Hindlimb muscle (tissue), 1 donor: ENCODE measurements at places on chromosomes 6 and 20.

DNA sequence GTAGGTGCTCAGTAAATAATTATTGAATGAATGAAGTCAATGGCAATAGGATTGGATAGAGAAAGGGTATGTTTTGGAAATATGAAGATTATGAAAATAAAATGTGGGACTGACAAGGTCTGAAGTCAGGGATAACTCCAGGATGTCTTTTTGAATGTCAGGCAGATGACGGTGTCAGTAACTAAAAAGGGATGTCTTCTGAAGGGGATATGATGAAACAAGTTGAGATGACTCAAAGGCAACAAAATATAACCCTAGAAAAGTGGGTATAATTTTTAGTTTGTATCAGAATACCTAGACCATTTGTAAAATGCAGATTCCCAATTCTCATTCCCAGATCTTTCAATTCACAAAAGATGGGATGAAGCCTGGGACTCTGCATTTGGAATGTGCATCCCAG is 257.3 kb upstream of the SGK1 start:
- no peak for DNase-seq

DNA sequence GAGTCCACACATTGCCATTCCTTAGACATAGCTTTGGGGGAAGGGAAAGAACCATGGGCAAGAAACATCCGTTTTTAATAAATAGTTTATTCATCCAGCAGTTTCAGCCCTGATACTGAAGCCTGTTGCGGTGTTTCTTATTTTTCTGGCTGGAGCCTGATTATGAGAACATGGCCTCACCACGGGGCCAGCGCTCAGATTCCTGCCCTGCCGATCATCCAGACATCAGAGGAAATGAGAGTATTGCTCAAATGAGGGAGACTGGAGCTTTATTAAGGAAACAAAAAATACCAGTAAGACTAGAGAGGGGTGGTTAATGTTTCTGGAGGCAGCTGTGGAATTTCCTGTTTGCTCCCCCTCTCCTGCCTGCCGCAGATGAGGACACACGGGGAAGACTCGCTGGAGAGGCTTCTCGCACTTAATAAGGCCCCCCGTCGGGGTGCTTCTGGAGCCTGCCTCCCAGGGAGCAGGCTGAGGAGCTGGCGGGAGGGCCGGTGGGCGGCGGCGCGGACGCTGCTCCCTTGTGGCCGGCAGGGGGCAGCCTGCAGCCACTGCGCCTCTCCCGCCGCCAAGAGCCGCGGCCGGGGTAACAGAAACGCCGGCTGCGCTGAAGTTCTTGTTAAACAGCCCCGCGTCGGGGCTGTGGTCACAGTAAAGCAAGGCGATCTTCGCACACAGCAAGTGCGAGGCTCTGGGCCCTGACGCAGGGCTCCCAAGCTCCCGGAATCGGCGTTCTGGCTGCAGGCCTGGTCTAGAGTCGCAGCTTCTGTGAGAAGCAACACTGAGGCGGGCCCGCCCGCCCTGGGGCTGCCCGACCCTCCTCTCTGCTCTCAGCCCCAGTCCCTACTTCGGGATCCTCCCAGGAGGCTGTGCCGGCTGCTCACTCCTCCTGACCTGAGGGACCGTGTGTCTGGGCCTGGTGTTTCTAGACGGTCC is 17.5 kb downstream of the LEMD2 start:
- DNase-seq, result peak; percentile 73

GRCh38 chr6:108561742-108562502 is 1.2 kb downstream of the FOXO3 start:
- no peak for DNase-seq

DNA sequence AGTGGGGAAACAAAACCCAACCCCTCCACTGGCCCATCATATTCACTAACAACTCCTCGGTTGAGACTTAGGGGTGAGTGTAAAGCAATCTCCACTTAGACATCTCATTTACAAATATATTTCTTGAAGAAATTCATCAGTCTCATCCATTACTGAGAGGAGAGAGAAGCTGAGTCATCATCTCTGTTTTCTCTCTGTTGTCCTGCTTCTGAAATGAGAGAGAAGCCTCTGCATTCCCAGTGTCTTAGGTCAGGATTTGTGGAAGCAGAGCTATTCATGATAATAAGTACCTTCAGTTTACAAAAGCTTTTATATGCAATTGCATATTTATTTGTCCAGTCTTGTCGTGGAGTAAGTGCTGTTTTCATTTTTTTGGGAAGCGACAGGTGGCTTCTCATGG is 879 bp downstream of the MEP1A start:
- no peak for DNase-seq

- DNase-seq, result no peak
These were observed 59.5 kb downstream of the SAMD3 start for GRCh38 chr6:130163266-130163665.

- no peak for DNase-seq
These were observed 180.9 kb downstream of the KIF16B start for GRCh38 chr20:16392346-16392745.

DNA sequence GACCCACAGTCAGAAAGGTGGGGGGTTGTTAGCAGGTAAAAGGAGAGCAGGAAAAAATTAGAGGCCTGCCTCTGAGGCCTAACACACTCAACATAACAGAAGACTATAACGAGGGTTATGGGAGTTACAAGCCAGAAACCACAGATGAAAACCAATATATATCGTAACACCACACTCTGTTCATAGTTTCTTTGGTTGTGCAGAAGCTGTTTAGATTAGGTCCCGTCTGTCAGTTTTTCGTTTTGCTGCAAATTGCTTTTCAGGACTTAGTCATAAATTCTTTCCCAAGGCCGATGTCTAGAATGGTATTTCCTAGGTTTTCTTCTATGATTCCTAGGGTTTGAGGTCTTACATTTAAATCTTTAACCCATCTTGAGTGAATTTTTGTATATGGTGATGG is 3.7 kb upstream of the MAP3K5 start:
- no peak for DNase-seq

DNA sequence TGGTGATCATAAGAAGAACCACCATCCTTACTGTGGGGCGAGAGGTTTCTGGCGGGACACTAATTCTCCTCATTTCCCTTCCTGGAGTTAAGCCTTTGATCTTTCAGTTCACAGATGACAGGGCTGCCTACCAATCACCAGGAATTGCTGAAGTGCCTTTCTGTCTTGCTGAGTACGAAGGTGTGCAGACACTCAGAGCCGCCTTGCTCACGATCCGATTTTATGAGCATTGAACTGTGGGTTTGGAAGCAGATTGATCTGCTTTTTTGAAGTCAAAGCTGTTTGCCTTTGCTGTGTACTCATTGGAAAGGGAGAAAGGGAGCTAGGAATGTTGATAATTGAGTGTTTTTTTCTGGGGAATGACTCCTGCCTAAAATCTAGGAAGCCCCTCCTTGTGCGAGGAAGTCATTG is 129.1 kb upstream of the SALL4 start:
- DNase-seq, result no peak

- no peak for DNase-seq
These were observed 16.4 kb downstream of the RPP40 start for GRCh38 chr6:4987432-4987831.

DNA sequence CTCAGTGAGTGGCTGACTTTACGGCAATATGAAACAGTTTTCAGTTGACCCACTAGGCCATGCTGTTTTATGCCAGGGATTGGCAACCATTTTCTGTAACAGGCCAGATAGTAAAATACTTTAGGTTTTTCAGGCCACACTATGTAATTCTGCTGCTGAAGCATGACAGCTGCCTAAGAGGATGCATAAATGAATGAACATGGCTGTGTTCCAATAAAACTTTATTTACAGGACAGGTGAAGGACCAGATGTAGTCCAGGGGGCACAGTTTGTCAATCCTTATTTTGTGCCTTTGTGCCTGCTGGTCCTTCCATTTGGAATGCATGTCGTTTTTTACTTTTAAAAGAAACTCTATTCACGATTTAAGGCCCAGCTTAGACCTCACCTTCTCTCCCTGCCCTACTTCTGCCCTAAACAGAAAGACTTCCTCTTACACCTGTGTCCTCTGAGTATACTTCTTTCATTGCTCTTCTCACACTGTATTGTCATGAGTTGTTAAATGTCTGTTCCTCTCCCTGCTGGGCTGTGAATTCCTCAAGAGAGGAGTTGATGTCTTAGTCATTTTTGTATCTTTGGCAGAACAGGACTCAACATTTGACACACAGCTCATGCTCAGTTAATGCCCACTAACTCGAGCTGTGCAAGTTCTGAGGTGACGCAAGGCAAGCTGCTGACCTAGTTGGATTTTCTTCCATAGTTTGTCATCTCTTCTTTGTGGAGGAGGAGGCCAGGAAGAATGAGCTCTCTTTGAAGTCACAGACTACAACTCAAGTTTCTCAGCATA is 90.1 kb upstream of the MAP7 start:
- DNase-seq, result no peak

GRCh38 chr6:25324066-25324762 is 45.0 kb downstream of the CARMIL1 start:
- DNase-seq, result no peak

- DNase-seq, result no peak
These were observed 15.3 kb downstream of the PRL start for GRCh38 chr6:22281341-22282085.

GRCh38 chr6:130749402-130749801 is 77.8 kb upstream of the SMLR1 start:
- no peak for DNase-seq

DNA sequence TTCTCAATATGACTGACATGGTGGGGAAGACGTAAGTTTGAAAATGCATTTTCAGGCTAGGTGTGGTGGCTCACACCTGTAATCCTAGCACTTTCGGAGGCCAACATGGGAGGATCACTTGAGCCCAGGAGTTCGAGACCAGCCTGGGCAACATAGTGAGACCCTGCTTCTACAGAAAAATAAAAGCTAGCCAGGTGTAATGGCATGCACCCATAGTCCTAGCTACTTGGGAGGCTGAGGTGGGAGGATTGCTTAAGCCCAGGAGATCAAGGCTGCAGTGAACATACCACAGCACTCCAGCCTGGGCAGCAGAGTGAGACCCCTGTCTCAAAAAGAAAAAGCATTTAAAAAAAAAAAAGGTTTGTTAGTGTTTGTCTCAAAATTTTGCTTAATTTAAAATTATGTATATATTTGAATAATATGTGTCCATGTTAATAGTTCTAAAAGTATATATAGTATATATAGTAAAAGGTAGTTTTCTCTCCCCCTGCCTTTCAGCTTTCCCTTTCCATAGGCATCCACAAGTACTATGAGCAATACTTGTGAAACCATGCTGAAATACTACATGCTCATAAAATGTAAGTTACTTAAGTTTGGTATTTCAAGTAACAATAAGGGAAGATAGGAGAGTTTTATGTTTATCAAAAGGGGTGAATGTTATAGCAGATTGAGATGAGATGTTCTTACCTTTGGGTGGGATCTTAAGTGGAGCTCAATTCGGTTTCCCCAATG is 15.1 kb downstream of the PTPRA start:
- DNase-seq, result no peak

DNA sequence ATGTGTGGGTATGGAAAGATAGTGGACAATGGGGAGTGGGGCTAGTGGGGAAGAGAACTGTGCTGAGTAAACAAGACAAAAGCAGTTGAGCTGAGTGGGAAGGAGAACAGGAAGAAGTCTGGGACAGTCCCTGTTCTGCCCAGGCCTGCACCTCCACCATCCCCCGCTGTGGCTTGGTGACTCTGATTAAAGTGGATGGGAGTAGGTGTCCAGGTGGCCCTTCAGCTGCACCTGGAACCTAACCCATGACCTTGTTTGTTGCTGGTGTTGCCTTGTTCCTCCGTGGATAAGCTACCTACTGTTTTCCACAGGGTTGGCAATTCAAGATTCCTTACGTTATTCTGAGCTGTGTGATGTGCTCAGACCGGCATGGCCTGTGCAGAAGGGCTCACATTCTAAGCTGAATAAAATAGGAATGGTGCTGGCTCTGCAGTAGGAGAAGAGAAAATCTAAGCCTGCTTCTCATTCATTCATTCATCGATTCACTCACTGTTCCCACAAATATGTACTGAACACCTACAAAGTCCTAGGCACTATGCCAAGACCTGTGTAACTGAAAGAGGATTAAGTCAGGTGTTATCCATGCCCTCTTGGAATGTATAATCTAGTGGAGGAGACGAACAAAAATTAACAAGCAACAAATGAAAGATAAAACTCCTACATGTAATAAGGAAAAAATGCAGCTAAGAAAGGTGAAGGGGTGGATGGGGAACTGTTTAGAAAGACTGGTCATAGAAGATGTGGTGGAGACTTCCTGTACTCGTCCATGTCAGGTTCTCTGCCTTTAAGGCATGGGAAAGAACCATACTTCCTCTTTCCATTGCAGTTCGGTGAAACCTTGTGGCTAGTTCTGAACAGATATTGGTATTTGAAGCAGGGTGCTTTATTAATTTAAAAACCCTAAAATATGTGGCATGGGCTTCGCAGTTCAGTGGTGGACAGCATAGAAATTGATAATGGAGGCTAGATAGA is 10.1 kb upstream of the CALHM6 start:
- no peak for DNase-seq

- no peak for DNase-seq
These were observed 347.5 kb downstream of the PRL start for GRCh38 chr6:21949211-21949801.

DNA sequence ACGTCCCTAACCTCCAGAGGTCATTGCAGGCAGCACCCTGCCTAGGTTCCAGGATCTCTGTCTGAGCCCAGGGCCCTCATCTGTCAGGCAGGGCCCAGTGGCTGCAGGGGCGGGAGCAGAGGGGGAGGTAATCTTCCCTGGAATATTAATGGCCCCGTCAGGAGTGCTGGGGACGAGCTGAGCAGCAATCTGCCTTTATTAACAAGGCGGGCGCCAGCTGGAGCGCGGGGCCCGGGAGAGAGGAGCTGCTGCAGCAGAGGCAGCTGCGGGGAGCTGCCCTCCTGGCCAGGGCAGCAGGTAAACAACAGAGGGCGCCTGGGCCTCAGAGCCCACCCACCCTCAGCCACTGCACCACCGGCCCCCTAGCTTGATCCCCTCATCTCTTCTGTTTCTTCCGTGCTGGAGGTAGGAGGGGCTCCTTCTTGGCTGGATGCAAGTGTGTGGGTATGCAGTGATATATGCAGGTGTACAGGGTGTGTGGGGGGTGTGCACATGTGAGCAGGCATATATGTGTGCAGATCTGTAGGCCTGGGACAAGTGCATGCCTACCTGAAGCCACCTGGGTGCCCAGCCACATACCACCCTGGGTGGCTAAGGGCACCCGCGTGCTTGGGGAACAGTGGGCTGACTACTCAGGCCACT is 131.8 kb upstream of the MLN start:
- DNase-seq, result no peak
